Natural killer cell treated with Interleukin-12 subunit alpha and Interleukin-12 subunit beta and Interleukin-15 and Interleukin-18, amount 100 ng/mL, for 72 hours (primary cell): ENCODE measurements at places on chromosomes 7 and 10. TPM values are rescaled to one million over a fixed set of nuclear protein-coding genes. Genes with fewer than 3 reads are reported as not detected.

DNA sequence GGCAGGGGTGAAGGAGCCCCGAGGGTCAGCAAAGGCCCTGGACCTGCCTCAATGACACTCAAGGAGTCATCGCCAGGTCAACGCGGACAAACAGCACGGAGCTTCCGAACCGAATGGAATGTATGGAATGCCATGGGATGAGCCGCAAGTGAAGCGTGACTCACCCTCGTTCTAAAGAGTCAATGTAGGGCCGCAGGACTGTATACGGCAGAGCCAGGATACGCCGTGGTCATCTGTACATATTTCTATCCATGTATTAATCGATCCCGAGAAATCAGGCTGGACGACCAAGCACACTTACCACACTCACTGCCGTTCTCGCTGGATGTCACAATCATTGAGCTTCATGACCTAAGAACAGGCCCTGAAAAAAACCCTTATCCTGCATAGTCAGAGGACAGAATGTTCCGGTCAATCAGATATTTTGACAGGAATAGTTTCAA lies 4.3 kb downstream of the SNX8 start:
- no peak for DNase-seq

- no peak for DNase-seq
Measured at GRCh38 chr7:17319164-17320101, 21.0 kb downstream of the AHR start.

The TLX1 gene
- total RNA-seq = not detected

The SFRP5 gene
- total RNA-seq = not detected

The AKR1D1 gene
- not detected for total RNA-seq

The PTPRN2 gene
- total RNA-seq = 0.17 TPM

DNA sequence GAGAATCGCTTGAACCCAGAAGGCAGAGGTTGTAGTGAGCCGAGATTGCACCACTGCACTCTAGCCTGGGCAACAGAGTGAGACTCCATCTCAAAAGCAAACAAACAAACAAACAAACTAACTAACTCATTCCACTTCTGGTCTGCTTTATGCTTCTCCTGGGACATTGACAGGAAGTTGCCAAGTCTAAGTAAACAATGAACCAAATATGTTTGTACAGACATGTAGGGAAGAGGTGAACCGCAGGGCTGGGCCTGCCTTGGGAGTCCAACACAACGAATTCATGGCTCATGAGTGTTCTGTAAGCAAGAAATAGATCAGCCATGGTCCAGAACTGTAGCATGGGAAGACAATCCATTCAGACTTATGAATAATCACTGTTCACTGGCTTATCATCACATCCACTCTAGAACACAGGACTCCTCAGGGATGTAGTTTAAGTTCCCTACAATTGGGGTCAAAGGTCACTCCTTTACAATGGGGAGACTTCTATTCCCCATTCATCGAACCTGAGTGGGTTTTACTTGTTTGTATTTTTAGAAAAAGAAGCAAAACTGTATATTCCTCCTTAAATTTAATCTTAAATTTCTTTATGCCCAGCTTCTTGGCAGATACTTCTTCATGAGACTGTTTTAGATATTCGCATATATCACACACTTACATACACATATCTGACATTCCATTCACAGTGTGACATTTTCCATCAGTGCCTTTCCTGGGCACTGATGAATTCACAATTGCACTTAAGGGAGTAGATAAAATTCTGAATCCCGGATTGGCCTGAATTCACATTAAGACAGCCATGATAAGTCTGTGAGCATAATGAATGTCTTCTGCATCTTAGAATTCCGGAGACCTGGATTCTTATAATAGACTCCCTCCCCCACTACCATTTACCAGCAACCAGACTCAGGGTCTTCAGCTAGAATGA lies 159.1 kb upstream of the EEPD1 start:
- DNase-seq = no peak

GRCh38 chr10:77634939-77635338 lies 2.7 kb downstream of the KCNMA1 start:
- no peak for DNase-seq

The NACAD gene
- 1.9 TPM for total RNA-seq

DNA sequence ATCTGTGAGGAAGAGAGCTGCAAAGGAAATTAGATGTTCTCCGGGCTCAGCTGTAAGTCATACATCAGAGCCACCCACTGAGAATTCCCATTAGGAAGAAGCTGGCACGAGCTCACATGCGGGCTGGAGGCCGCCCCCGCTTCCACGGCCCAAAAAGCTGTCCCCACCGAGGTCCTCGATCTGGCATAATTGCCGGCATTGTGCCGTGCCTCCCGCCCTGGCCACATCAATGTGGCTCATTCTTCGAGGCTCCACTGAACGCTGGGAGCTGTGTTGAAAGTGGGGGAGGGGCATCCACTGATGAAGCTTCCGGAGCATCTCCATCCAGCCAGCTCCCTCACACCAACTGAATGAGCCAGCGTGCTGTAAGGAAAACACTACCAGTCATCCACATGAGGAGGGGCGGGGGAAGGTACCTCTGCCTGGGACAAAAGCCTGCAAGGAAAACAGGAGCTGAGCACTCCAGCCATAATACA lies 173.1 kb downstream of the PTPRN2 start:
- no peak for DNase-seq

GRCh38 chr7:107208024-107208521 lies 39.3 kb downstream of the HBP1 start:
- no peak for DNase-seq

DNA sequence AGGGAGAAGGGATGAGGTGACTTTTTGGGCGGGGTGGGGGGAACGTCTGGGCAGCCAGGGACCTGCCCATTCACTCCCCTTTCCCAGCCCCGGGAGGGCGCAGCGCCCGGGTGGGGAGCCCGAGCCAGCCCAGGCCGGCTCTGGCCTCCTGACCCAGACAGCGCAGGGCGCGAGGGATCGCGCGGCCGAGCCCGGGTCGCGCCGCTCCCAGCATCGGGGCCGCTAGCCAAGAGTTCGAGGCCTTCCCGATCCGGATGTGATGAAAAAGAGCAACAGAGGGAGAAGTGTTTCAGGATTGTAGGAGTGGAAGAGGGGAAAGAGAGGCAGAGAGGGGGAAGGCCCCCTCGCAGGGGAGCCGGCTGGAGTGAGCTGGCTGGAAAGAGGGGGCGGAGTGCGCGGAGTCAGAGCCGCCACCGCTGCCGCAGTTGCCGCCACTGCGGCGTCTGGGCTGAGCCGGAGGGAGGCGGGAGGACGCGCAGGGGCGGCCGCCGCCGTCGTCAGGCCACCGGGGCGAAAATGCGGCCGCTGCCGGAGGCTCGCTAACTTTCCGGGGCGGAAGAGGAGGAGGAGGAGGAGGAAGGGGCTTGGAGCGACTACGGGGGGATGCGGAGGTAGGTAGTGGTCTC lies at the start of gene MDFIC:
Gene MDFIC (plus strand): TSS at position 69 of the 626 bp plus-strand sequence. CDS start 940 bp downstream, outside the sequence.
- peak; percentile 86 for DNase-seq

GRCh38 chr10:123939591-123939990 lies 48.0 kb upstream of the CPXM2 start:
- no peak for DNase-seq

GRCh38 chr7:150450491-150451001 lies at the start of gene GIMAP8:
Gene GIMAP8 (plus strand): TSS chr7:150450630. CDS start chr7:150466699, 16,069 bp downstream.
- DNase-seq = peak; percentile 70

DNA sequence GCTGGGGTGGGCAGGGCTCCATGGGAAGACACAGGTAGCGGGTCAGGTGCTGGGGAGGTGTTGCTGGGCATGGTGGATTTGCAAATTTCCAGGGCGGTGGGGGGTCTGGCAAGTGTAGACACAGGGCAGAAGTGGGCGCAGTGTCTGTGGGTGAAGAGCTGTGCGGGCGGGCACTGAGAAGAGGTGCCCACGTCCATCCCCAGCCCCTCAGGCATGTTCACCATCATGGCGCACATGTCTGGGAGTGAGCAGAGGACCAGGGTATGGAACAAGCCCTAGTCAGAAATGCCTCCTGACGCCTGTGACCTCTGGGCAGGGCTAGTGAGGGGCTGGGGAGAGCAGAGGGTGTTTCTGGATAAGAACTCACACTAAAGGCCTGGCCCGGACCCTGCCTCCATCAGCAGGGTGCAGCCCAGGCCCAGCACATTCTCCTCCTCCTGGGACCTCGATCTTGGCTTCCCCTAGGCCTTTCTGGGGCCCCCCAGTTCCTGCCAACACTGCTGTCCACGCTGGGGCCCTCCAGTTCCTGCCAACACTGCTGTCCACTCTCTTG lies 612.9 kb downstream of the PTPRN2 start:
- DNase-seq = no peak

- no peak for DNase-seq
Measured at GRCh38 chr10:124977648-124978375, 35.9 kb downstream of the ZRANB1 start.

GRCh38 chr10:86659161-86659691 lies 4.9 kb downstream of the OPN4 start:
- no peak for DNase-seq

GRCh38 chr10:98433881-98434732 lies 12.6 kb downstream of the HPS1 start:
- no peak for DNase-seq

DNA sequence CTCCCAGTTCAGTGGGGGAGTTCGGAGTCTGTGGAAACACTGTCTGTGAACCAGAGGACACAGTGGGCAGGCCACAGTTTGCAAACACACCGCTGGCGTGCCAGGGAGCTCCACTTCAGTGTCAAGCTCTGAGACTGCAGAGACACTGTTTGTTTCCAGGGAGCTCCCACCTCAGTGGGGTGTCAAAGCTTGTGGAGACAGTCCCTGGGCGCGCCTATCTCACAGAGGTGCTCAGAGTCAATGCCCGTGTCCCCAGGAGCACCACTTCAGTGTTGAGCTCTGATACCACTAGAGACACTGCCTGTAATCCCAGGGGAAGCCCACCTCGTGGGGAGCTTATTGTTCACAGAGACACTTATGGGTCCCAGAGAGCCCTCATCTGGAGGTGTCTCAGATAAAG lies 4.3 kb downstream of the MYO1G start:
- DNase-seq = no peak

GRCh38 chr7:128691227-128691626 lies 19.1 kb downstream of the GARIN1A start:
- no peak for DNase-seq

DNA sequence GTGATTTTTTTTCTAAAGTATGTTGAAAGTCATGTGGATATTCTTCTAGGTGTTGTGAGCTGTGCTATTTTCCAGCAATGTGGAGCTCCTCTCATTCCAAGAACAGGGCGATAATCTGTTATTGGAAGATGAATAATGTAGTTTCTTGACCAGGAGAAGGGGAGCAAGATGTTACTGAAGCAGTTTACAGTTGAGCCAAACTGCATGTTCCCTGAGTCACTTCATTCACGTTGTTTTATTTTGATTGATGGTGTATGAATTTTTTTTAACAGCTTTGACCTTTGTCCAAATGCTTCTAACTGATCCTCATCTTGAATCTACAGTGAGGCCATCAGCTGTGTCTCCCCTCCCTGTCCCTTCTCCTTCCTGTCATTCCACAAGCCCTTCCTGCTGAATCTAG lies 277.1 kb upstream of the KLF6 start:
- DNase-seq = no peak

The PDGFA gene
- total RNA-seq = 1.3 TPM

The GSTO2 gene
- total RNA-seq = 0.93 TPM

The HOXA7 gene
- total RNA-seq = 0.20 TPM

The CYP2C18 gene
- not detected for total RNA-seq

DNA sequence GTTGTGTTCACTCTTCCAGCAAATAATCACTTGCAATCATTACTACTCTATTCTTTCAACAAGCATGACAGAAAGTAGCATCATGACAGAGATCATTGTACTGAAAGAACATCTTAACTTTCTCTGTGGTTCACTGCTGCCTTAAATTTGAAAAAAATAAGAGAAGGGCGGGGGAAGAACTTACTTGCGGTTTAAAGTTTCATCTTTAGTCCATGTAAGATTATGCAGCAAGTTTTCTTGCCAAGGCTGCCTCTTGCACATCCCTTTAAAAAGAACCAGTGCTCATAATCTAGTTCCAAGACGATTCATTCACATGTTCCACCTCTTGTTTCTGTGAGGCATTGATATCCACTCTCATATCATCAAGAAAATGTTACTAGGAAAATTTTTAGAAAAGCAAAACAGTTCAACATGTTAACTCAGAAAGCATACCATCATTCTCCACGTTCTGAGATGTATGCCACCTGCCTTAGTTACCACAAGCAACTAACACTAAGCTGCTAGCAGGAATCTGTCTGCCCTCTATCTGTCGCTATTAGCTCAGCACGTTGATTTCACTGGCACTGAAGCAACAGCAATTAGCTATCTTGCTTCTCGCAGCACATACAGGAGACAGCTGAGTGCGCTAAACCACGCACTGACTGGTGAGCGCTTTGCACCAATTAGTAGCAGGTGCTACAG lies at the start of gene PCDH15:
Gene PCDH15 (minus strand): TSS at position 491 of the 681 bp plus-strand sequence. CDS start 136,969 bp downstream, outside the sequence.
- DNase-seq = no peak

- DNase-seq = no peak
Measured at GRCh38 chr7:508461-509170, 11.0 kb downstream of the PDGFA start.

The CPXM2 gene
- total RNA-seq = not detected

- no peak for DNase-seq
Measured at GRCh38 chr10:119608316-119609155, 11.8 kb upstream of the TIAL1 start.

DNA sequence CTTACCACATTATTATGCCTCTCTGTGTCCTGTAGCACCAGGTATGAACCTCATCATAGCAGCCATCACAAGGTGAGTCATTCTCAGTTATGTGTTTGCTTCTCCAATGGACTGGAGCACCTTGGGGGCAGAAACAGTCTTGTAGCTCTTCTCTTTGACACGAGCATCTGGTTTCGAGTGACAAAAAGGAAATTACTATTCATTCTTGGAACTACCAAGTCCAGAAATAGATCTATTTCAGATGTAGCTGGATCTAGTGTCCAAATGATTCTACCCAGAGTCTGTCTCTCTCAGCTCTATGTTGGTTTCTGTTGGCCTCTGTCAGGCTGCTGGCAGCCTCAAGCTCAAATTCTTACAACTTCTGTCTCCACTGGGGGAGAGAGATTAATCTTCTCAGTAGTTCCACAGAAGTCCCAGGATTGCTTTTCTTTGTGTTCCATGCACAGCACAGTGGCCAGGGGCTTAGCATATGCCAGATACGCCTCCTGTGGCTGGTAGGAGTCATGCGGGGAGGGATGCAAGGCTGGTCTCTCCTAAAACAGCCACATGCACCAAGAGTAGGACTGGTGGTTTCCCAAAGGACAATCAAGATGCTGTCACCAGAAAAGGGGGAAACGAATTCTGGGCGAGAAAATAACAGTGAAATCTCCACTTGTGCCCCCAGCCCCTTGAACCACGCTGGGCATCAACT lies 37.2 kb upstream of the PAPSS2 start:
- DNase-seq = no peak

The MMD2 gene
- not detected for total RNA-seq

The CTAGE15 gene
- not detected for total RNA-seq

- no peak for DNase-seq
Measured at GRCh38 chr10:11104772-11105675, 87.4 kb downstream of the CELF2 start.

GRCh38 chr10:47244560-47245500 lies 55.2 kb upstream of the GDF10 start:
- no peak for DNase-seq

The SGPL1 gene
- 40.5 TPM for total RNA-seq

The TMEM236 gene
- total RNA-seq = 0.11 TPM

The CTTNBP2 gene
- total RNA-seq = not detected

The MAT1A gene
- total RNA-seq = not detected
